Activated naive CD8-positive, alpha-beta T cell treated with anti-CD3 and anti-CD28 coated beads, Interleukin-2, amount 10 ng/mL, durations not matched to agents 7 days and 5 days (primary cell): ENCODE measurements at places on chromosomes 11 and 22. TPM values are rescaled to one million over a fixed set of nuclear protein-coding genes. Genes with fewer than 3 reads are reported as not detected.

DNA sequence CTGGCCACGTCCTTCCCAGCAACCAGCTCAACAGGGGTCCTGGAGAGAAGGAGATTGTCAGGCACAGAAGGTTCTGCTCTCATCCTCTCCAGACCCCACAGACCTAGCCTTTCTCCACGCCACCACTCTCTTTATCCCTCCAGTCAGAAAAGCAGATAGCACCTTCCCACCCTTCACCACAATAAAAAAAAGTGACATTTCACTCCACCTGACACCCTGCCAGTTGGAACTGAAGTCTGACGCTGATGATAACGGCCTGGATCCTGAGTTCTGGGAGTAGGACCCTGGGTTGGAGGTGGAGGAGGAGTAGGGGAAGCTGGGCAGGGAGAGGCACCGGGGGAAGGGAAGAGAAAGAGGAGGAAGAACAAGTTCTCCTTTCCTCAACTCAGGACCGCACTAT, 127.5 kb upstream of the ANO1 start:
- no peaks in the 10 kb centered on the region for H3K4me1 ChIP-seq
- H3K4me3 ChIP-seq: no peak overlapping the region

GRCh38 chr11:102488208-102488607, 35.6 kb upstream of the TMEM123 start:
- peaks cover 3% of the 10 kb centered on the region for H3K27me3 ChIP-seq
- no peak overlapping the region for H3K4me3 ChIP-seq
- DNase-seq: no peak
- no peak overlapping the region for H3K27ac ChIP-seq
- H3K4me1 ChIP-seq: peaks cover 29% of the 10 kb centered on the region
- H3K36me3 ChIP-seq: peaks cover 1% of the 10 kb centered on the region

GRCh38 chr11:849951-850774, 7.5 kb downstream of the TSPAN4 start:
- peak overlapping the region; percentile 37 for H3K4me3 ChIP-seq
- no peak overlapping the region for H3K27ac ChIP-seq
- no peak for DNase-seq
- H3K4me1 ChIP-seq: peaks cover 5% of the 10 kb centered on the region
- no peaks in the 10 kb centered on the region for H3K36me3 ChIP-seq

DNA sequence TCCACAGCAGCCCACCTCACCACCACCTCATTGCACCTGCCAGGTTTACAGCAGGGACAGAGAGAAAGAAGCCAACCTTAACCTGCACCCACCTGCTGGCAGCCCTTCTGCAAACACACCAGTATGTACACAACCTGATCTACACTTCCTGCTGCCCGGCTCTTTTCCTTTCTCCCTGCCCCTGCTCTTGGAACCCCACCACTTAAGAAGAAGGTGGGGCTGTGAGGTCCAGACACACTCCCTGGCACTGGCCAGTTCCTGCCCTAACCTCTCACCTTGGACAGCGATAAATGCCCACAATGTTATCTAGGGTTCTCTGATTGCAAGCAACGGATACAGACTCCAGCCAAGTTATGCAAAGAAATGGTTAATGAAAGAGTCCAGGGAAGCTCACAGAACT, 10.8 kb upstream of the SLC35C1 start:
- peaks cover 18% of the 10 kb centered on the region for H3K27me3 ChIP-seq
- no peaks in the 10 kb centered on the region for H3K36me3 ChIP-seq
- no peak overlapping the region for H3K27ac ChIP-seq
- H3K4me3 ChIP-seq: no peak overlapping the region

DNA sequence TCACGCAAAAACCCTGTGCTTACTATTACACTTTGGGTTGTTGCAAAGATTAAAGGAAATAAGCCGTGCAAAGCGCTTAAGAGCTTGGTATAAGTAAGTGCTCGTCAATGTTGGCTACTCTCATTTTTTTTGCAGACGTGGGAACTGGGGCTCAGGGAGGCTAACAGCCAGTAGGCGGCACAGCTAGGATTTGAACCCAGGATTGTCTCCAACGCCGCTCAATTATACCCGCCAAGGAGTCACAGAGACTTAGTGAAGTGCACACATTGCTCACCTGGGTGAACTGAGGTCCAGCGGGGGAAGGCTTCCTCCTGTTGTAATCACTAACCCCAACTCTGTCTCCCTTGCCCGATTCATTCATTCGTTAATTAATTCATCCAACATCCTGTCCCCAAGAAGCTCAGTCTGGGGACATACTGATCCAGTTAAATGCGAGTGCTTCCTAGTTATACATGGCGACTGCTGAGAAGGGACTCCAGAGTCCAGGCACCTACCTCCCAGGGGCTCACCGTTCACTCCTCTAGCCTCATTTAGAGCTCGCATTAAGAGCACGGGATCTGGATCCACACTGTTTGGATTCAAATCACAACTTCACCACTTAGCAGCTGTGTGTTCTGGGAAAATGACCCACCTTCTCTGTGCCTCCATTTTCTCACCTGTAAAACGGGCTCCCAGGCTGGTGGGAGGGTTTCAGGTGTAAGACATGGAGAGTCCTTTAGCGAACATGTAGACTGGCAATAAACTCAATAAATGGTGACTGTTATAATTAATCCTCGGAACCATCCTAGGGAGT, 838 bp upstream of the MTFP1 start:
- DNase-seq: peak; percentile 50
- H3K4me3 ChIP-seq: peak overlapping the region; percentile 98
- H3K4me1 ChIP-seq: peaks cover 44% of the 10 kb centered on the region
- peak overlapping the region; percentile 98 for H3K27ac ChIP-seq
- H3K27me3 ChIP-seq: no peaks in the 10 kb centered on the region

GRCh38 chr22:18152519-18152918, 2.5 kb downstream of the USP18 start:
- H3K4me3 ChIP-seq: peak overlapping the region; percentile 82
- peak; percentile 47 for DNase-seq
- H3K4me1 ChIP-seq: peaks cover 54% of the 10 kb centered on the region
- no peaks in the 10 kb centered on the region for H3K27me3 ChIP-seq
- H3K36me3 ChIP-seq: peaks cover 55% of the 10 kb centered on the region
- peak overlapping the region; percentile 87 for H3K27ac ChIP-seq

- no peak overlapping the region for H3K27ac ChIP-seq
- H3K4me3 ChIP-seq: no peak overlapping the region
- no peaks in the 10 kb centered on the region for H3K27me3 ChIP-seq
- DNase-seq: no peak
- H3K36me3 ChIP-seq: no peaks in the 10 kb centered on the region
- H3K4me1 ChIP-seq: no peaks in the 10 kb centered on the region
Measured at GRCh38 chr11:101721270-101721669, 137.5 kb upstream of the TRPC6 start.

DNA sequence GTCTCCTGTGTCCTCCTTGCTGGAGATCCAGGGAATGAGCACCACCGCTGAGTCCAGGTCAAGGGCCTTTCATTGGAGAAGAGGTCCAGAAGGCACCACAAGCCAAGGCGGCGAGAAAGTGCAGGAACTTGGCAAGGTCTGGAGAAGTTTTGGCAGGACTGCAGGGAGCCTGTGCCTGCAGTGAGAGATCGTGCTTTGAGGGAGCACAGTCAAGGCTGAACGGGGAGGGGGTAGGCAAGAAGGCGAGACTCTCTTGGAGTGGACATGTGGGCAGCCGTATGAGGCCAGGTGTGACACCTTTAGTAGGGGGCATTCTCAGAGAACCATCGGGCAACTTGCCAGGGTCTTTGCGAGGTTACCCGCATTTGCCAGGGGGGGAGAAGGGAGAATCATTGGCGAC, 30.5 kb downstream of the LRRC10B start:
- H3K4me1 ChIP-seq: peaks cover 2% of the 10 kb centered on the region
- no peak overlapping the region for H3K4me3 ChIP-seq
- no peaks in the 10 kb centered on the region for H3K36me3 ChIP-seq
- H3K27me3 ChIP-seq: peaks cover 12% of the 10 kb centered on the region

GRCh38 chr11:112610996-112611750, 350.0 kb upstream of the NCAM1 start:
- H3K36me3 ChIP-seq: no peaks in the 10 kb centered on the region
- no peak overlapping the region for H3K4me3 ChIP-seq
- no peak for DNase-seq

The ZNF214 gene
- not detected for total RNA-seq

DNA sequence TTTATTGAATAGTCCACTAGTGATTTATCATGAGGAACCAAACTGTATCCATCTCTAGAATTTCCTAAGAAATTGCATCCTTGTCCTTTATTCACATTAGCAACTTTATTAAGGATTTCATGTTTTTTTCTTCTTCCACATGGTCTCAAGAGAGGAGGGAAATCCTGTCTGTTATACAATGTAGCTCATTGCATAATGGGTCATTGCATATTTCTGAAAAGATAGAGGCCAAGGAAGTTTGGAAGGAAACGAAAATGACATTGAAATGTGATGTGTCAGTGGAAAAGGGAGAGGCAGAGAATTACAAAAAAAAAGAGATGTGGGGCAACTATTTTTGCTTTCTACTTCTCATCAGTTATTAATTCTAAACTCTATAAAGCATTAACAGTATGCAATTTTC, 353.1 kb downstream of the METTL15 start:
- no peaks in the 10 kb centered on the region for H3K4me1 ChIP-seq
- H3K4me3 ChIP-seq: no peak overlapping the region
- no peak overlapping the region for H3K27ac ChIP-seq

DNA sequence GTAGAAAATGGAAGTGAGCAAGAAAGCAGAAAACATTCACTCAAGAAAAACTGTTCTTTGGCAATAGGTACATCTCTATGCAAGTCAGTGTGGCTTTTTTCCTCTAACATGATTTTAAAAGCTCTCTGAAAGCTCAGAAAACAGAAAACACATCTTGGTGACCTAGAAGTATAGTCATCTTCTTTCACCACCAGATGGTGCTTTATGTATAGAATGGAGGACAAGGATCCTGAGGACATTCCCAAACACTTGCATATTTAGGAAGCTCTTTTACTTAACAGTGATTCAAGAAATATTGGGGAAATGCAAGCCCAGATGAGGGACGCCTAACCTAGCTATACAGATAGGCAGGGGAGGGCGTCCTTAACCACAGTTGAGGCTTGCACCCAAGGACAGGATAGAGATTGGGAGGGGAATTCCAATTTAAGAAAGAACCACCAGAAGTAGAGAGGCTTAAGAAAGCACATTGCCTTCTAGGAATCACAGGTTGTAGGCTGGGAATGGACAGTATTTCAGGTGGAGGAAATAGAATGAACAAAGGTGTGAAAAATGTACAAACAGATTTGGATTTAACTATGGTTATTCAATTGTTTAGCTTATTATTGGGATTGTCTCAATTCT, 13.8 kb upstream of the CCDC81 start:
- no peak overlapping the region for H3K27ac ChIP-seq
- no peak overlapping the region for H3K4me3 ChIP-seq
- H3K4me1 ChIP-seq: no peaks in the 10 kb centered on the region
- no peaks in the 10 kb centered on the region for H3K27me3 ChIP-seq
- DNase-seq: no peak

GRCh38 chr11:65317025-65317786, 2.5 kb downstream of the CDC42EP2 start:
- no peak overlapping the region for H3K27ac ChIP-seq
- DNase-seq: no peak

- H3K36me3 ChIP-seq: no peaks in the 10 kb centered on the region
- H3K4me3 ChIP-seq: no peak overlapping the region
- H3K27ac ChIP-seq: no peak overlapping the region
- H3K4me1 ChIP-seq: no peaks in the 10 kb centered on the region
Measured at GRCh38 chr11:100716838-100717237, 29.8 kb downstream of the ARHGAP42 start.

The CST6 gene
- not detected for total RNA-seq

DNA sequence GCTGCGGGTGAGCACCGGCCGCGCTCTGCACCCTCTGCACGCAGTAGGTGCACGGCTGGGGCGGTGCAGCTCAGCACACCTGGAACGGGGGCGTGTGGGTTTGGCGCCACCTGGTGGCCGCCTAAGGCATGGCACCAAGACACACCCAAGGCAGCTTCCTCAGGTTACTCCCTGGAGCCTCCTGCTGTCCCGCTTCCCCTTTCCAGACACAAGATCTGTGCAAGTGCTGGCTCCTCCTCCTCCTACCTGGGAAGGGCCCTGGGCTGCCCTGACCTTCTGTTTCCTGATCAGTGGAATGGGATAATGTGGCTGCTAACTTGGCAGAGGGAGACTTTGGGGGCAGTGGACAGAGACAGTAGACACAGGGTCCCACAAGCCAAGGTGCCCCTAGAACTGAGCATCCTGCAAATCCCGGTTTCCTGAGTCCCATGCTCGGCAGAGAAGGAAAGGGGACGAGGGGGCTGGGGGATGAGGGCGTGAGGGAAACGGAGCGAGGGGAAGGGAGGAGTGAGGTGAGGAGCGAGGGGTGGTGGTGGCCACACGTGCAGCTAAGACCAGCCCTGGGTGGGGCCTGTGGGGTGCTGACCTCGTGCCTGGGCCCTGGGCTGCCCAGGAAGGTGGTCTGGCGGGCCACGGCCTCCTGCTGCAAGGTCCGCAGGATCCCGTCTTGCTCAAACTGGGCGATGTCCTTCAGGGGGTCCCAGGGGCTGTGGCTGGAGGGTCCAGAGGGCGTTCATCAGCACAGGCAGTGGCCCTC, 34.8 kb upstream of the CARS1 start:
- H3K4me1 ChIP-seq: peaks cover 6% of the 10 kb centered on the region
- no peak overlapping the region for H3K4me3 ChIP-seq
- peak; percentile 85 for DNase-seq
- no peaks in the 10 kb centered on the region for H3K36me3 ChIP-seq
- peaks cover 2% of the 10 kb centered on the region for H3K27me3 ChIP-seq

- no peaks in the 10 kb centered on the region for H3K36me3 ChIP-seq
- no peak for DNase-seq
- no peak overlapping the region for H3K4me3 ChIP-seq
- H3K27me3 ChIP-seq: no peaks in the 10 kb centered on the region
Measured at GRCh38 chr11:70532066-70532440, 133.7 kb downstream of the CTTN start.
